Posterior cingulate gyrus (tissue), 11 donors: ENCODE measurements at places on chromosomes 7 and 10.

DNA sequence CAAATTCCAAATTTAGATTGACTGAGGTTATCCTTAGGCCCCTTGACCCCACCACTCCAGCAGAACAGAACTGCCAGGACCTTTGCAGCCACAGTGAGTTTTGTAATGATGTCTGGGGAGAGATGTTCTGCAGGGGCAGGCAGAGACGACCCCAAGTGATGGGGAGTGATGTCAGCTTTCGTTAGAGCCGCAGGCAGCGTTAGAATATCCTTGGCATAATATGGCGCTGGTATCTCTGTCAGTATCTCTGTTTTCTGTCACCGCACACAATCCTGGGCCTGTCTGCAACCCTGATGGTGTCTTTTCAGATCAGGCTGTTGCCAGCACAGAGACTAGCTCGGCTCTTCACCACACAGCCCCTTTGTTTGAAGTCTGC is 1083.6 kb downstream of the KCNMA1 start:
- DNase-seq, result no peak

GRCh38 chr10:6499974-6500373 is 80.1 kb downstream of the PRKCQ start:
- no peak for DNase-seq

GRCh38 chr7:85681241-85681640 is 494.4 kb upstream of the SEMA3D start:
- no peak for DNase-seq

- DNase-seq, result no peak
These were observed 202.2 kb downstream of the ZEB1 start for GRCh38 chr10:31520986-31521831.

GRCh38 chr7:91005024-91005423 is 259.2 kb upstream of the FZD1 start:
- DNase-seq, result no peak

- no peak for DNase-seq
These were observed 94.7 kb downstream of the OSBPL3 start for GRCh38 chr7:24885305-24885704.

- DNase-seq, result no peak
These were observed 29.6 kb downstream of the STAM start for GRCh38 chr10:17673471-17674061.

DNA sequence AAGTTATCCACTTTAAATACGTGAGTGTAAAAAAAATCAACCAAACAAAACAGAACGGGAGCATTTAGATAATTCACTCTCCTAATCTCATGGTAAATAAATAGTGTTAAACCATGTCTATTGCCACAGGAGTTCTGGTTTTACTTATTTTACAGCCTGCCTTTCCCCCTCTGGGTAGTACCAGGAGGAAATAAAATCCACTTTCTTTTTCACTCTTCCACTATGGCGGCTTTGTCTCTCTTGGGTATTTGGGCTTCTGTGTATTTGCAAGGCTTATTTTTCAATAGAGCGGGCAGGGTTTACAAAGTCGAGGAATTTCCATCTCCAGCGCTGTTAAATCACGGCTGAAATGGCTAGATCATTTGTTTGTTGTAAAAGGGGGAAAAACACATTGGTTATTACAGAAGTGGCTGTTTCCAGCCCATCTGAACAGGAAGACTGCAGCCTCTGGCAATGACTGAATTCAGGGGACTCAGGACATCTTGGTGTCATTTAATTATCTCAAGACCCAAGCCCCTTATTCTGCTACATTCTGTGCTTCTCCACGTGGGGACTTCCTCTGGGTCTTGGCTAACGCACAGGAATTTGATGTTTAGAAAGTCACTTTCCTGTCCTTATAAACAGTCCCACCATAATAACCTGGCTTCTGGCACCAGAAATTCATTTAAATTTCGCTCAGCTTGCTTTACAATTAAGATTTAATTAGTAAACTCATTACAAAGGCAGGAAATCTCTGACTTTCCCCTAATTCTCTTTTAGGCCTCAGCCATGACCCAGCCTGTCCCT is 323.9 kb downstream of the GATA3 start:
- no peak for DNase-seq

DNA sequence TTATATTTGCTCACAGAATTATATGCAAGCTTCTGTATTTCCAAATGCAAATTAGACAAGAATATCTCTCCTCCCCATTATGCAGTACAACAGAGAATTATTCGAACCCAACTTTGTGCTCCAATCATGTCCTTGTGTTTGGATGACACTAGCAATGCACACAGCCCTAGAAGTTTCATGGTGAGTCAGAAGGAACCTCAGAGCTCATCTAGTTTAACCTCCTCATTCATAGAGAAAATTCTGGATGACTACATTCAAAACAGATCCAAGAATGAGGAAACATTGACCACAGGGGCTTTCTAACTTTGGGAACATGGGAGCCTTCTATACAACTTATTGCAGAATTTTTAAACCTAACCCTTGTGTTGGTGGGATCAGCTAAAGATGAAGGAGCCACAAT is 12.8 kb upstream of the ARID5B start:
- DNase-seq, result no peak

GRCh38 chr7:33705333-33705833 is 200.0 kb upstream of the BMPER start:
- DNase-seq, result no peak

GRCh38 chr7:91685544-91685943 is 195.0 kb downstream of the MTERF1 start:
- no peak for DNase-seq

- DNase-seq, result no peak
These were observed 361.7 kb upstream of the SEMA3C start for GRCh38 chr7:81280531-81280930.

DNA sequence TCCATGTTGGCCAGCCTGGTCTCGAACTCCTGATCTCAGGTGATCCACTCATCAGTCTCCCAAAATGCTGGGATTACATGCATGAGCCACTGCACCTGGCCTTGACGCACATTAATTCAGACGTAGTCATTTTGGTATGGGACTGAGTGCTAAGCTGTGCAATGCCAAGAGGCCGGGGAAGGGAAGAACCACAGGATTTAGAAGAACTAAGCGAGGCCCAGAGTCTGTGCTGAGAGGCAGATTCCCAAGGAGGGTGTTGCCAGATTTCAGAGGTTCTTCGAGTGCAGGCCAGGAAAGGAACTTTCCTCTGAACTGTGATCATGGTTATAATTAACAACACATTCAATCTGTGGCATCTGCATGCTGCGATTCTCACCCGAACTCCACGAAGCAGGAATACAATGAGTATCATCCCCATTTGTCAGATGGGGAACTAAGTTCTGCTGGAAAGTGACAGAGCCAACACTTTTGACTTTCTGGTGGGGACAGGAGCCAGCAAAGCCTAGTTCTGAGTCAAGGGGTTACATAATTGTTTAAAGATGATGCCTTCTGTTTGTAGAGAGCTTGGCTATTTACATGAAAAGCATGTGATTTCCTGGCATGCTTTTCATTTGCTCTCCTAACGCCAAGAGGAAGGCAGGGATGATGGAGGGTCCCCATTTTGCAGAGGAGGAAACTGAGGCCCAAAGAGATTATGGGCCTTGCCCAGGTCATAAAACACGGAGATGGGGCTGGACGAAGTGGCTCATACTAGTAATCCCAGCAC is 6.2 kb upstream of the ZAN start:
- no peak for DNase-seq

- DNase-seq, result no peak
These were observed 106.6 kb upstream of the CELF2 start for GRCh38 chr10:10911035-10911434.

DNA sequence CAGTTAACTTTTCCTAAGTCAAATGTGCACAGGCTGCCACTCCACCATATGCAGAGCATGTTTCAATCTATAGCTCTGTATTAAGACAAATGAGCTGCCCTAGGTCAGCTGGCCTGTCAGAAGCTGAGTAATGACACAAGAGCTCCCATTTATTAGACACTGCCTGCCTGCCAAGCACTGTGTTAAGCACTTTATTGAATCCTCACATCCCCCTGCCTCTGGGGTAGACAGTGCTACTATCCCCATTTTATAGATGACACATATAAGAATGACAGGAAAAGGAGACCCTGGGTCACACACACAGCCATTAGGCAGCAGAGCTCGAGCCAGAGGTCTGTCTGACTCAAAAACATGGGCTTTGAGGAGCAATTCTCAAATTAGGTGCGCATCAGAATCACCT is 179.8 kb upstream of the PDE1C start:
- no peak for DNase-seq

GRCh38 chr10:81179324-81179723 is 641.6 kb downstream of the SH2D4B start:
- no peak for DNase-seq

GRCh38 chr10:51139176-51139575 is 64.9 kb downstream of the PRKG1 start:
- no peak for DNase-seq

DNA sequence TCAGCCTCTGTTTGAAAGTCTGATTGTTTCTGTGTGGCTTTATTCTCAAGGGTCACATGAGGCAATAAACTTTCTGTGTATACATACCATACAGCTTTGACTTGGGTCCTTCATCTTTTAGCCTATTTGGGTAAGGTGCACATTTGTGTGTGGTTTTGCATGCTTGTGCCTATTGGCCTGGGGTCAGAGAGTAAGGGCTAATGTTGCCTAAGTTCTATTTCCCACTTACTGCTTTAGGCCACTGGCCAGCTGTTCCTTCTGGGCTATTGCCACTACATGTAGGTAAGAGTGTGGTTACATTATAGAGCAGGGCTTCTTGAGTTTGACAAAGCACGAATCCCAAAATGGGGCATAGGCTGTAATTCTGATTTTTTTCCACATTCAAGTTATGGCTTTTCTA is 21.8 kb downstream of the BBIP1 start:
- no peak for DNase-seq

GRCh38 chr10:59997827-59998525 is 91.6 kb upstream of the CCDC6 start:
- no peak for DNase-seq

GRCh38 chr10:44466236-44466635 is 81.3 kb upstream of the CXCL12 start:
- DNase-seq, result no peak

DNA sequence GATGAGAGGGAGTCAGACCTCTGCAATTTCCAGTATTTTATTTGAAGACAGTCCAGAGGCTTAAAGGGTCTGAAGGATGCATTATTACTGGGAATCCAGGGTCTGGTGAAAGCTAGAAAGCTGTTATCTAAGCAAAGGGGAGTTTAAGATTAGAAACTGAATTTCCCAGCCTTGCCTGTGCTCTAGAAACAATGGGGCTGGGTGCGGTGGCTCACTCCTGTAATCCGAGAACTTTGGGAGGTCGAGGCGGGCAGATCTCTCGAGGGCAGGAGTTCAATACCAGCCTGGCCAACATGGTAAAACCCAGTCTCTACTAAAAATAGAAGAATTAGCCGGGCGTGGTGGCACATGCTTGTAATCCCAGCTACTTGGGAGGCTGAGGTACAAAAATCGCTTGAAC is 71.5 kb upstream of the ANLN start:
- no peak for DNase-seq

GRCh38 chr7:36638140-36638539 is 86.2 kb downstream of the AOAH start:
- no peak for DNase-seq

DNA sequence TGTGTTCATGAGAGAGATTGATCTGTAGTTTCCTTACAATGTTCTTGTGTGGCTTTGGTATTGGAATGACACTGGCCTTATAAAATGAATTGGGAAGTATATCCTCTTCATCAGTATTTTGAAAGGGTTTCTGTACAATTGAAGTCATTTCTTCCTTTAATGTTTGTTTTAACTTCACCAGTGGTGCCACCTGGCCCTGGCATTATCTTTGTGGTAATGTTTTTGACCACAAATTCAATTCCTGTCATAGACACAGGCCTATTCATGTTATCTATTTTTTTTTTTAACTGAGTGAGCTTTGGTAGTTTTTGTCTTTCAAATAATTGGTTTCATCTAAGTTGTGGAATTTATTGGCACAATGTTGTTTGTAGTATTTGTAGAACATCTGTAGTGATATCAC is 127.7 kb downstream of the CDK14 start:
- no peak for DNase-seq

- no peak for DNase-seq
These were observed 244.2 kb downstream of the CELF2 start for GRCh38 chr10:11261687-11262493.

DNA sequence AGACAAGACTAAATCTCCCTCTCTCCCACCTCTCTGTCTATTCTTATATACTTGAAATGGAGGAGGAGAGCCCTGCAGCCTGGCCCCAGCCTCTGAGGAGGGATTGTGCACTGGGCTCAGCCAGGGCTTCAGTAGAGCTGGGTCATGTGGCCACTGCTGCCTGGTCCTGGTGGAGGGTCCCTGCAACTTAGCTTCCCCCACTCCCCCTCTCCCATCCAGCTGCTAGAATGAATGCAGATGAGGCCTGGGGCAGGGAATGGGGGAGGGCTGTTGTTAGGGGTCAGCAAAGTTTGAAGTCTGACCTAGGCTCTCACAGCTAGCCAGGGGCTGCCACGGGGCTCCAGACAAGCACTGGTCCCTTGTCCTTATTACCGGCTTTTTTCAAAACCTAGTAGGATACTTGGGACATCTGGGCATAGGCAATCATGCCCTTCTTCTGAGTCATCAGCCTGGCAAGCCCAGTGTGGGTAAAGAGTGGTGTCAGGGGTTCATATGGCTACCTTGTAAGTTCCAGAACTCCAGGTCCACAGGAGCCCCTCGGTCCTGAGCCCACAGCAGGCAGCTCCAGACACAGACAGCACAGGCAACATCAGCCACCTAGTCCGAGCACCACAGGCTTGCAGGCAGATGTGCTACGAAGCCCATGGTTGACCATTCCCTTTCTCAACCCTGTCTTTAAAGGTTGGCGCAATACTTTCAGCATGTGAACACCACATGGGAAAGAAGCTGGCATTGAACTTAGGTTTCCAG is 12.8 kb upstream of the CXCL12 start:
- DNase-seq, result no peak

DNA sequence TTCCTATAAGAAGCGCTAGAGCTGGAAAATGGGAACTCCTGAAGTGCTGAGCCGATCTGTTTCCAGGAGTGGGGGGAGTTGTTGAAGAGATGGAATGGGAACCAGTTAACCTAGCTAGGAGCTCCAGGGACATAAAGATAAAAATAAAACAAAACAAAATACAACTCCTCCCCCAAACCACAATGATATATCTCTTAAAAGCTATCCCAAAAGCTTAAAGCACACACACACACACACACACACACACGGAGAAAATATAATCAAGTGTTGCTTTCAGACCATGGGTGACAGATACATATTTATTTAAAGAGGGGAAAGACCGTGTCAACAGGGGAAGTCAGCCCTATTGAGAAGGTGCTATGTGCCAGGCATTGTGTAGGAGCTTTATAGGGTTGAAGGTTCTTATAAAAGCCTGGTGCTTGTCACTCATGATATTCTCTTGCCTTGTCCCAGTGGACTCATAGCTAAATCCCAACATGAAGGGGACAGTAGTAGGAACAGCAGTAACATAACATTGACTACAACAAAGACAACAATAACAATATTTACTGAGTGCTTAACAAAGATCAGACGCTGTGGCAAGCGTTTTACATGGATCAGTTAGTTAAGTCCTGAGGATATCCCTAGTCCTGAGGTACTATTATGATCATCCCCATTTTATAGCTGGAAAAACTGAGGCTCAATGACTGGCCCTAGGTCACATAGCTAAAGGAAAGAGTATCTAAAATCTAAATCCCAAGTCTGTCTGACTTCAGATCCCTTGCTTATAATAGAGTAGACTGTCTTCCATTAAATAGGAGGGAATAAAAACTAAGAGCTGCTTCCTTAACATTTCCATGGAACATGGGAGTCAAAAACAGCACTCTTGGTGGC is 115.5 kb downstream of the SPAG6 start:
- DNase-seq, result no peak
